ENCODE measurements at places on chromosomes 3 and 15.

GRCh38 chr15:37731146-37731746, 203.2 kb upstream of the TMCO5A start:
- DNase-seq = no peak

DNA sequence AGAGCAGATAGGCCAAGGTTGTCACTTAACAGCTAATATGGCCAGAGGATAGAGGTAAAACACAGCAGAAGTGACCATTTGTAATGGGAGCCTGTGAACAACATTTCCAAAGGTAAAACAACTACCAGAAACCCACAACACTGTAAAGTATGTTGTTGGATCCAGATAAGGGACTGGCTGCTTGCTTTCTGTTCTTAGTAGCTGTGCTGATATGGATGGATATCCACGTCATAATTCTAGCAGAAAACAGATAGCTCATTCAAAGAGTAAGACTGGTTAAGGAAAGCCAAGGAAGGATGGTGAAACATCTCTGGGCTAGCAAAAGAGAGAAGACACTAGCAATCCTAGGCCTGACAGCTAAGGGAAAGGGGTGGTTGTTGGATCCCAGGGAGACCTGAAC, 36.9 kb upstream of the SPRED1 start:
- DNase-seq = no peak

DNA sequence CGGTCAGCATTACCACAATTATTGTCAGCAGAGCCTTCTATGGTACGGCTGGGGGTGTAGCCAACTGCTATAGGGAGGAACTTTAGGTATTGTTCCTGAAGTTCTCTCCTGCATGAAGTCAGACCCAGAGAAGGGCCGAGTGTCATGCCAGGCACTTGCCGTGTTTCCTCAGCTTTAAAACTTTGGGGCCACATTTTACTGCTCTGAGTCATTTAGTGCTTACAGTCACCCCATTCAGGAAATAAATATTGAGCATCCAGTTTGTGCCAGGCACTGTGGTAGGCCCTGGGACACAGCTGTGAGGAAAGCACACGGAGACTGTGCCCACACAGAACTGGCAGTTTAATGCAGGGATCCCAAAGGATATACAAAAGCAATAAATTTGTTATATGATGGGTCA, 54.5 kb upstream of the APEH start:
- no peak for DNase-seq

DNA sequence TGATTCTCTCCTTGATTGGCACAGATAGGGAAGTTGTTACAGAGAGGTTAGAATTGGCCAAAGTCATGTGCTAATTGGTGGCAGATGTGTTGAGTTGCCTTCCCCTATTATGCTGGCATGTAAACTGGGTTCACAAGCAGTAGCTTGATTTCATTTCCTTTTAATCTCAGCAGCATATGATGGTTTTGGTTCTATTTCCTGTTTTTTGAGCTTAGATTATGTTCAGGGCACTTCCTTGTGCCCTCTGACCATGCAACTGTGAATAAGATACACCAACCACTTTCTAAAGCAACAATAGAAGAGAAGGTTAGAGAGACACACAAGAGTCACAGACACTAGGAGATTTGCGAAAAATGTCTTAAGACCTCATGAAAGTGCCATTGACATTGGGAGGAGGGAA, 16.5 kb downstream of the HPS3 start:
- no peak for DNase-seq

DNA sequence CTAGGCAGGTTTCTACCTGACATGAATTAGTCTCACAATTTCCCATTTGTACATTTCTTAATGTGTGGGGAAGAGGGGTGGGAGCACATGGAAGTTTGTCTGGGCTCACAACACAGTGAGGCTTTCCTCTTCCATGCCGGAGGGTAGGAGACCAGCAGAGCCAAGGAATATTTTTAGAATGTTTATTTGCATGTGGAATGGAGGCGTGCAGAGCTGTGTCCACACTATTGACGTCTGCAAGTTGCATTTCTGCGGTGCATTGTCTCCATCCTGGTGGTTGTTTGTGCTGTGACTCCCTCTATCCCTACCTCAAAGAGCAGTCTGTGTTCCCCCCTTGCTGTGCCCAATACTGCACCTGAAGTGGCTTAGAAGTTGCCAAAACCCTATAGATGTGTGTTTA, 103.1 kb upstream of the LRTM1 start:
- DNase-seq = no peak

- DNase-seq = no peak
These were observed 869.1 kb downstream of the TBL1XR1 start for GRCh38 chr3:176328198-176328597.

DNA sequence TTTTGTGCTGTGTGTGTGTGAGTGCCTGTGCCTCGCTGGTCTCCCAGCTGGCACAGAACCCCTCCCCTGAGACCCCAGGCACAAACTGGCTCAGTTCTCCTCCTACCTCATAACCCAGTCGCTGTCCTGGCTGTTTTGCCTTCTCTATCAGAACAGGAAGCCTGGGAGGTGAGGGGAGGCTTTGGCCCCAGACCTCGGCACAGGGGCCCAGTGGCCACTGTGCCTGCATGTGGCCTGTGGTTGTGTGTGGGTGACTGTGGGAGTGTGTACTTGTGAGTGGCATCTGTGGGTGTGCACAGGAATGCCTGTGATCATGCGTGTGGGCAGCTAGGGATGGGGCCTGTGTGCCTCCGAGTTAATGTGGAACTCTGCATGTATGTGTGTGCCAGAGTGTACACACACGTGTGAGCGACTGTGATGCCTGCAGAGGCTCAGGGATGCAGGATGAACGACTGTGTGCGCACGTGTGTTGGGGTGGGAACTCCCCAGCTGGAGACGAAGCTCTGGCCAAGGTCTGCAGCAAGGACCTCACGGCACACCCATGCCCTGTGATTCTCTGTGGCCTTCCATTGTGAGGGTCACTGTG, 32.3 kb downstream of the PSTPIP1 start:
- no peak for DNase-seq

GRCh38 chr3:171744158-171744741, 66.0 kb downstream of the PLD1 start:
- no peak for DNase-seq

DNA sequence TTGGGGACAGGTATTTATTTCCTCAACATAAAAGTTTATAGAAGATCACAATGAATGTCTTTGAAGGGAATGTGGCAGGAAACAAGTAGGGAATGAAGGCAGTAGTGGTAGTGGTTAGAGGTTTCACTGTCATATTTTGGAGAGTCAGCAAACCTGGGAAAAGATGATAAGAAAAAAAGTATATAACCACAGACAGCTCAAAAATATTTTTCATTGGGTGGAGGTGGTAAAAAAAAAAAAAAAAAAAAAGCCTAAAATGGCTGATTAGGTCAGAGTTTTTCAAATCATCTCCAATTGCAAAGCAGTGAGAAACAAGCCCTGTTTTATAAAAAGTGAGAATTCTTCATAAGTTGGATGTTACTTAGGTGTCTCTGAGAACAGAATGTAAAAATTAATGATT, 400.0 kb downstream of the LSAMP start:
- DNase-seq = no peak

DNA sequence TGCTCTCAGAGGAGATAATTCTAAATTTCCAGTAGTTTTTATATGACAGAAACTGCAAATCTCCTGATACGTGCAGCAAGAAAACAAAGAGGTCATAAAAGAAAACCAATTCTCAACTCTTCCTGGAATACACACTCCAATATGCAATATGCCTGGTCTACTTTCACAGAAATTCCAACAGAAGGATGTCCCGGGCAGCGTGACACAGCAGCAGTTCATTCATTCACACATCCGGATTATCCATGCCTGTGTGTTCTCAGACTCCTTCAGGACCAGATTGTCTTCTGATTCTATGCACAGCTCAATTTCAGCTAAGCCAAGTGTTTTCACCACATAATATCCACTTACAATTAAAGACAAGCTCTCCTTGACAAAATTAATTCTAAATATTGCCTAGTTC, 64.3 kb downstream of the FBN1 start:
- no peak for DNase-seq

- no peak for DNase-seq
These were observed 85.3 kb upstream of the MBNL1 start for GRCh38 chr3:152183473-152183872.

GRCh38 chr3:105456017-105456416, 89.3 kb downstream of the ALCAM start:
- DNase-seq = no peak

- DNase-seq = no peak
These were observed 670 bp downstream of the PRKCI start for GRCh38 chr3:170222647-170223541.

DNA sequence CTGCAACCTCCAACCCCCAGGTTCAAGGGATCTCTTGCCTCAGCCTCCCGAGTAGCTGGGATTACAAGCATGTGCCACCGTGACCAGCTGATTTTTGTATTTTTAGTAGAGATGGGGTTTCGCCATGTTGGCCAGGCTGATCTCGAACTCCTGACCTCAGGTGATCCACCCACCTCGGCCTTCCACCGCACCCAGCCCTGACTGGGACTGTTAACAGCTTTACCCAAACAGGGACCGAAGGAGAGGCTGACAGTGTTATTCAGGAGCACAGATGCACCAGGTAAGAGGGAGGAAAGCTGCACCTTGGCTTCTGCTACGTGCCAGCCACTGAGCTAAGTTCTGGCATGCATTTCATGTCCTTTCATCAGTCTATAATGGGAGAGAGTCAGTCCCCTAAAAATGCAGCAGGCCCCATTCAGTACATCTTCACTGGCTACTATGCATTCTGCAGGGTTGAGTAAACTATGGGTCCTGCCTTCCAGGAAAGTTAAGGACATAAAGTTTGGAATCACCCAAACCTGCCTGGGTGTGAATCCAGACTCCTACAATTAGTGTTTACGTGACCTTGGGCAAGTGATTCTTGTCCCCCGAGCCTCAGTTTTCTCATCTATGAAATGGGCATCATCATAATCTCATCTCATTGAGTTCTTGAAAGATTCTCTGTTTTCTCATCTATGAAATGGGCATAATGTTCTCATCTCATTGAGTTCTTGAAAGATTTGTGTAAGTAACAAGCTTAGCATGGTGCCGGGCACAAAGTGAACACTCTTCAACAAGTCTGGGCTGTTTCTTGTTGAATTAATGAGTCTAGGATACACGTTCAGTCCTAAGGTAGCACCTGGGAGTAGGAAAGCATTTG, 82.2 kb downstream of the CPN2 start:
- no peak for DNase-seq

DNA sequence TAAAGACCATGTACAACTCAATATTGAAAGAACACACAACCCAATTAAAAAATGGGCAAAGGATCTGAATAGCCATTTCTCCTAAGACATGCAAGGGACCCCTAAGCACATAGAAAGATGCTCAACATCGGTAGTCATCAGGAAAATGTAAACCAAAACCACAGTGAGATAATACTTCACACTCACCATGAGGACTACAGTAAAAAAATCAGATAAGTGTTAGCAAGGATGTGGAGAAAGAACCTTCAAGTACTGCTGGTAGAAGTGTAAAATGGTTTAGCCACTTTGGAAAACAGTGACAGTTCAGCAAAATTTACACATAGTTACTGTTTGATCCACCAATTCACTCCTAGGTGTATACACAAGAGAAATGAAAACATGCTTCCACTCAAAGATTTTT, 30.1 kb upstream of the XIRP1 start:
- no peak for DNase-seq

GRCh38 chr3:138914870-138915502, 32.0 kb downstream of the FOXL2 start:
- DNase-seq = no peak

DNA sequence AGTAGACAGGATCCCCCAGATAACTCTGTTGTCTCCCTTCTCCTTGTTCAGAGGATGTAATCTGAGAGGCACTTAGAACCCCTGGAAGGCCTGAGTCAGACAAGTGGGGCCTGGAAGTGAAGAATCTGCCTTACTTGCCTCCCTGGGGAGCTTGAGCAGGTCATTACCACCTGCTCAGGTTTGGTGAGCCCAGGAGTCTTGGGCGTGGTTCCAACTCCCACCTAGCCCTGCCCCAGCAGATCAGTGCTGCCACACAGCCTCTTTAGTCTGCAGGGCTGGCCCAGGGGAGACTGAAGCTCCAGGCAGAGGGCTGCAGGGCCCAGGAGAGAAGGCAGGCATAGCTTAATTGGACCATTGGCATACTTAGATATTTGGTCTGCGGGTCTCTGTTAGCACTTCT, 230.0 kb downstream of the ERC2 start:
- peak; percentile 2 for DNase-seq

DNA sequence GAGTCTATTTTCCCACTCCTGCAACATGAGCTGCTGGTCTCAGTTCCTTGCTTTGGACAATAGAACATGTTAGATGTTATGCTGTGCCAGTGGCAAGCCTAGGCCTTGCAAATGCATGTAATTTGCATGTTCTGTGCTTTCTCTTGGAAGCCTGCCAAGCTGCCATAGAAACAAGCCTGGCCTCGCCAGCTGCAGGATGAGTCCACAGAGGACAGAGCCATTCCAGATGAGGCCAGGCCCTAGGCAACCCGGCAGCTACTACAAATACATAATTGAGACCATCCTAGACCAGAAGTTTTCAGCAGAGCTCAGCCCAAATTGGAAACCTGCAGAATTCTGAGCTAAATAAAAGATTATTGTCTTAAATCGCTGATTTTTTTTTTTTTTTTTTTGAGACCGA, 39.6 kb downstream of the TRIM69 start:
- peak; percentile 19 for DNase-seq

- no peak for DNase-seq
These were observed 229.7 kb downstream of the SLCO3A1 start for GRCh38 chr15:92083190-92083589.

- DNase-seq = no peak
These were observed 138.3 kb upstream of the UBP1 start for GRCh38 chr3:33578325-33579177.

DNA sequence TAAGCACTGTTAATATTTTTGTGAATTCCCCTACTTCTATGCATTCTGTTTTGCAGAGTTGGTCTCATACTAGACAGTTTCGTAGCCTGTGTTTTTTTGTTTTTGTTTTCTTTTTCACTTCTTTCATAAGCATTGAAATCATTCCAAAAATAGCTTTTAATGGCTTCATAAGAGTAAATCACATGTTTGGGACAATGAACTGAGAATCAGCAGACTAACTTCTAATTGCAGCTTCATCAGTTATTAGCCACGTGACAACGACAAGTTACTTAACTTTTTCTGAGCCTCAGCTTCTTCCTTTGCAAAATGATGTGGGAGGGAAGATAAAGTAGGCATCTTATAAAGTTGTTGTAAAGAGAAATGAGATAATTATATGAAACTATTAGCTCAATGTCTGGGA, 124.8 kb downstream of the LIPC start:
- no peak for DNase-seq

- DNase-seq = no peak
These were observed 28.7 kb downstream of the SH3BP5 start for GRCh38 chr3:15303728-15304127.

DNA sequence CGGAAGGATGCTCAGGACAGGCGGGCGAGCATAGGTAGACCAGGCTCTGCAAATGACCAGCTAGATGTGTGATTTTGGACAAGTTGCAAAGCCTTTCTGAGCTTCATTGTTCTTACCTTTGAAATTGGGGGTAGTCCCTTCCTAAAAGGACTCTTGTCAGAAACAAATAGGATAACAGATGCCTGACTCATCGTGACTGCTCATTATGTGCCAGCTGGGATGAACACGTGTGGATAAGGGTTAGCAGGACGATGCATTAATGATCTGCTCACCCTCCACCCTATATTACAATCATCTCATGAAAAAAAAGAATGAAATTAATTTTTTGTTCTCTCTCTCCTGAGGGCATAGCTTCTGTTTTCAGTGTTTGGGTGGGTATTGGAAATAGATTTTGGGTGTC, 223.4 kb downstream of the NR2F2 start:
- no peak for DNase-seq

Measured in DMS79 (cell line).